ENCODE measurements at places on chromosomes 3 and 15.

- DNase-seq: no peak
These were observed 48.3 kb downstream of the MITF start for GRCh38 chr3:69787436-69788168.

DNA sequence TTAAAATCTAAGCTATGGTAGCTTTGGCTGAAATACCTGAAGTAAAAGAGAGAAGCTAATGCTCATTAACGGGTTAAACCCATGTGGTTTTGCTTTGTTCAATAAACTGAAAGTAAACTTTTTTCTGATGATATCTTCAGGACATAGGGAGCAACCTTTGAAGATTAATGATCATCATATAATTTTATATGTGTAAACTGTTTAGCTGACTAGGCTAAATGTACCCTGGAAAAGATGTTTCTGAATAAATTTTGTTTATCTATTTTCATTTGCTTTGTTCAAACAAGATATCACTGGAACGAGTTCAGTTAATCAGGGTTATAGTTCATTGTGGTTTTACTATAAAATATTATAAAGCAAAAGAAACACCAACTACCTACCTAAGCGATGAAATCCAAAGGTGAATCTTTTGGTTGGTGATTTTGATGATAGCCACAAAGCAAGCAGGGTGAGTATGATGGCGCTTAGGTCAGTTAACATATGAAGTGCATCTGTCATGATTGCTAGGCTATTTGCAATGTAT lies 11.7 kb downstream of the SLC30A4 start:
- no peak for DNase-seq

DNA sequence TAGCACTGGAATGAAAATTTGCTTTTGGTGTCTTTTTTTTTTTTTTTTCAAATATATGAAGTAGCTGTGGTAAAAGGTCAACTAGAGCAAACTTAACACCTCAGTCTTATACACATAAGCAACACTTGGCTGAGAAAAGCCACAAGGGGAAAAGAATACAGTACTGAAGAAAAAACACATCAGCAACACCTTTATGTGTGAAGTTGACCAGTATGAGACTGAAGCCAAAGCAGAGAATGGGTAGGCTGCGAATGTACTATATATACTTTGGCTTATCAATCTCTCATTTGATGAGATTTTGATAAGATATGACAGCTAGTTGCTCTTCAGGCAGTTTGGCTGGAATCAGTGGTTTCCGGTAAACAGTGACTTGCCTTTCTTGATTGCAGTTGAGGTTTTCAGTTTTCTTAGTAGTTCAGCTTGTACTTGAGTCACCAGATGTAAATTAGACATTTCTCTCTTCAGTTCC lies 22.0 kb upstream of the ZCWPW2 start:
- DNase-seq: no peak

DNA sequence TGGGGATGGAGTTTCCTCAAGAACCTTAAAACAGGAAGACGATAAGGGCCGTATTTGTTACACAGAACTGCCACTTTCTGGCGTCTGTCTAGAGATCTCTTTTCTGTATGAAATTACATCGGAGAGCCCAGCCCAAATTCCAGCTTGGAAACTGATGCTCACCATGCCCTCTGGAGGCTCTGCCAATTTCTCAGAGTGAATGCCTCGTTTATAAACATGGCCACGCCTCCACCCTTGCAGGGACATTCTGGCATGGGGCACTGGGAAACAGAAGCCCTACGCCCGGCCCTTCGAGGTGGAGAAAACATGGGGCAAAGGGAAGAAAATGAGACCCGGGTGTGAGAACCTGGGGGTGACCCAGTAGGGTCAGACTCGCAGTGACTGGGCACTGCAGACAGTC lies 53.4 kb upstream of the SEC13 start:
- no peak for DNase-seq

DNA sequence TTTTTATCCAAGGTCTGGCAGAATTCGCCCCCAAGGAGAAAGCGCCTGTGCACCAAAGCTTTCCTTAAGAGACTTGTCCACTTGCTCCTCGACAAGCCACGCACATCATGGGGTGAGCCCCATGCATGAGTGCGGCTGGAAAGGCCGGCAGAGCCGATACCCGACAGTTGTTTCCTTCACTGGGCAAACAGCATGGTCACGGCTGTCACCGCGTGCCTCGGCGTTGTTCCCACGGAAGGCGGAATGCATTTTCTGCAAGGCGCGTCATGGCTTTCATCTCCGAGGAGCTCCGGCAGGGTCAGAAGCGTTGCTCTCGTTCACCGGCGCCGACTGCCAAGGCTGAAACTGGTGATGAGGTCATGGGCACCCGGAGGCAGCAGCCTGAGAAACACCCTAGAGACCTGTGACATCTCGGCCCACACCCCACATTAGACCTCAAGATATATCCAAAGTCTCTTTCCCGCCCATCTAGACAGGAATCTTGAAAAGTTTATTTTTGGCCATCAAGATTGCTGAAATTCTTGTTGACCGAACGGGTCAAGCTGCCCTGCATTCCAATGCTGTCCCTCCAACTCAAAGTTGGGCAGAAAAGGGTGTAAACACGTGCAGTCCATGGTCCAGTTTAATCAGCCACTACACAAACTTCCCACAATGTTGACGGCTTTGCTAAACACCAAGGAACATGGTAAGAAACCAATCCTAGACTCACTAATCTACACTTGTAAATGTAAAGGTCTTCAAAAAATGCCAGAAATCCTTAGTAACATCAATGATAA lies 604 bp upstream of the TJP1 start:
- DNase-seq: no peak

DNA sequence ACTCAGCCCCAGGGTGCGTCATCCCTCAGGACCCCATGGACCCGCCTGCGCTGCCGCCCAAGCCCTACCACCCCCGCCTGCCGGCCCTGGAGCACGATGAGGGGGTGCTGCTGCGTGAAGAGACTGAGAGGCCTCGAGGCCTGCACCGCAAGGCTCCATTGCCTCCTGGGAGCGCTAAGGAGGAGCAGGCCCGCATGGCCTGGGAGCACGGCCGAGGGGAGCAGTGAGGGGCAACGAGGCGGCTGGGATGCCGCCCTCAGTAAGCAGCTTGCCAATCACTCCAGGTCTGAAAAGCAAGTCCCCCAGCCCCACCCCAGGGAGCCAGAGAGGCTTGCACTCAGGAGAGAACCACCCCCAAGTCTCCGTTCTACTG lies 3.8 kb upstream of the MANF start:
- DNase-seq: no peak

All from GM12891 (cell line).